ENCODE measurements at places on chromosomes 7 and 10. TPM values are rescaled to one million over a fixed set of nuclear protein-coding genes. Genes with fewer than 3 reads are reported as not detected.

DNA sequence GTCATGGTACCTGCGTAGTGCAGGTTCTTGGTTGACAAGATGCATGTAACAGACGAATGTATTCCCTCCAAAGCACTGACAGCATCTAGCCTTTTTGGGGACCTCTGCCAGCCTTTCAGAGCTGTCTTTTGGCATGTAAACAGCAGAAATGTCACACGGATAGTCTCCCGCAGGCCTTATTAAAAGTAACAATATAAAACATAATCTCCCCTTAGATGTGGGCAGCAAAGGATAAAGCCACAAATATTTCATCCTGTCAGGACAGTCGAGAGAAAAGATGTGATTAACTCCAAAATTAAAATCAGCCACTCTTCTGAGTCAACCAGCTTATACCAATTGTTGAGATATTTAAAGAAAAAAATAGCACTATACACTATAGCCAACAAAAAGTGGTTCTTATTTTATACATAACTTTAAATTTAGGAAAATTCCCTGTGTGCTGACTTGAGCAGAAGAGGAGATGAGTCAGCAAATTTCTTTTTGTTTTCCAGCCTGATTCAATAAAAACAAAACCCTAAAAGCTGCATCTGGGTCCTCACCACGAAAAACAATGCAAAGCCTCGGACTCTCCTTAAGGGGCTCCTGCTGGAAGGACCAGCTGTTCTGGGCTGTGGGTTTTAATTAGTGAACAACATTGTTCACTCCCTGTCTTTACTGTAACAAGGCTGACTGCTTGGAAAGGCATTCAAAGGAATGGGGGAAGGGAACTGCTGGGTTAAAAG is 240.2 kb downstream of the ADAM12 start:
- no peak for DNase-seq

DNA sequence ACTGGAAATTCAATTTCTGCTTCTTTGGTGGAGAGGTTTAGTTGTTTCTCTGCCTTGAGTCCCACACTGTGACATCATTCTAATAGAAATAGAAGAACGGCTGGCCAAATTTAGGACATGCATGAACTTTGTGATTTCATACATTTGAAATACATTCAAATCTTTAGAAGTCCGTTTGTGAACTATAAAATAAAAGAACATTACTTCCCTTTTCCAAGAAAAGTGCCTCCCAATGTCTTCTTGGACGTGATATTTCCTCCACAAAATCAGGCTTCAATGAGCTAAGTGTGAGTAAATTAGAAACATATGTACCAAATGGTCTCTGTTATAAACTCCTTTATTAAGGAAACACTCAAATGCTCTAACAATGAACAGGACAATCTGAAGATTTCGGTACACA is 314.5 kb upstream of the AKR1E2 start:
- DNase-seq, result no peak

GRCh38 chr10:132307823-132308586 is at the start of gene STK32C:
Gene STK32C (minus strand): TSS chr10:132307950. CDS start chr10:132307833, 117 bp downstream.
- peak; percentile 86 for DNase-seq

GRCh38 chr7:46855851-46856250 is 726.1 kb downstream of the TNS3 start:
- DNase-seq, result no peak

GRCh38 chr10:18157881-18158280 is 17.7 kb downstream of the CACNB2 start:
- no peak for DNase-seq

GRCh38 chr7:18703685-18704084 is 208.1 kb downstream of the HDAC9 start:
- DNase-seq, result no peak

DNA sequence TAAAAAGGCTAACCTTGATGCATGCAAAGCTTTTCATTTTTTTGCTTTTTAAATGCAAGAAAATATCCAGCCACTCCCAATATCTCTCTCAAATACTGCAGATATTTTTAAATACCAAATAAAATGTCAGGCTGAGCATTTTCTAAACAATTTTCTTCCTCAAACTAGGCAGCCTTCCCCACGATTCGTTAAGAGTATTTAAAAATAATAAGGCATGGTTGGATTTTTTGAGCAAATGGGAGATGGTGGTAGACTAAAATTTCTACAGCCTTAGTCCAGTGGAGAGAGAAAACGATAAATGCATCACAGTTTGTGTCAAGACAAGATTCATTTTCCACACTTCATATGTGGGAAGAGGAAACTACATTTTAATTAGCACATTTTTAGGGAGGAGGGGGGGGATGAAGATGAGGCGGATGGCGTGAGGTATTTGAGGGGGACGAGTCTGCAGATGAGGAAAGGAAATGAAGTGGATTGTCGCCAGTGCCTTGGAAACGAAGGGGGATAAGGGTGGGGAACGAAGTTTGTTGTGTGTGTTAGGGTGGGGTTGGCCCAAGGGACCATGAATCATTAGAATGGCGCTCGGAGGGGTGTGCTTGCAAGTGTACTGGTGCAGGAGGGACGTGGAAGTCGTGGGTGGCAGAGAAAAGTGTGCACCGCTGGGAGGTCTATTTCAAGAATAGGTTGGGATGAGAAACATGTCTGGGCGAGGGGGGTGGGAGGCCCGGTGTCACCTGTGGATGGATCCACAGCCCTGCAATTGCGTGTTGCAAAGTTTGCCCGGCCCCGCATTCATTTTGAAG is 1.2 kb upstream of the ADD3 start:
- DNase-seq, result no peak

DNA sequence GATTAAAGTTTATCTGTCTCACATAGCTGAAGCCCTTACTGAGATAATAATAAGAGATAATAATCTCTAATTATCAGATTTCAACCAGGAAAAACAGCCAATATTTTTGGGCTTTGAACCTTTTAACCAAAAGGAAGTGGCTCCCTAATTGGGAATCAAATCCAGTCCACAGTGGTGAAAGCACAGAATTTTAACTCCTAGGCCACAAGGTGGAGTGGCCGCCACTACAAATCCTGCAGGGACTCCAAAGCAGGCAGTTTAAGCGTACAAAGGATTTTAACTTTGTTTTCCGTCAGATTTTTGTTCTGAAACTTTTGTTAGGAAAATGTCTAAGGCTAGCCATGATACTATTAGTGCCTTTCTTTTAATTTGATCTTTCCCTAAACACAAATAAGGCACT is 99.6 kb upstream of the CCNY start:
- DNase-seq, result peak; percentile 22

NUDT13 gene
- total RNA-seq, result 2.0 TPM

CCL24 gene
- total RNA-seq, result not detected

WNT8B gene
- 1.1 TPM for total RNA-seq

ZNF365 gene
- total RNA-seq, result 0.39 TPM

CTAGE4 gene
- total RNA-seq, result 23.3 TPM

All from WTC11 (cell line).